ENCODE measurements at places on chromosomes 2 and 18.

- DNase-seq, result no peak
These were observed 869.1 kb downstream of the CNTNAP5 start for GRCh38 chr2:124894199-124894598.

DNA sequence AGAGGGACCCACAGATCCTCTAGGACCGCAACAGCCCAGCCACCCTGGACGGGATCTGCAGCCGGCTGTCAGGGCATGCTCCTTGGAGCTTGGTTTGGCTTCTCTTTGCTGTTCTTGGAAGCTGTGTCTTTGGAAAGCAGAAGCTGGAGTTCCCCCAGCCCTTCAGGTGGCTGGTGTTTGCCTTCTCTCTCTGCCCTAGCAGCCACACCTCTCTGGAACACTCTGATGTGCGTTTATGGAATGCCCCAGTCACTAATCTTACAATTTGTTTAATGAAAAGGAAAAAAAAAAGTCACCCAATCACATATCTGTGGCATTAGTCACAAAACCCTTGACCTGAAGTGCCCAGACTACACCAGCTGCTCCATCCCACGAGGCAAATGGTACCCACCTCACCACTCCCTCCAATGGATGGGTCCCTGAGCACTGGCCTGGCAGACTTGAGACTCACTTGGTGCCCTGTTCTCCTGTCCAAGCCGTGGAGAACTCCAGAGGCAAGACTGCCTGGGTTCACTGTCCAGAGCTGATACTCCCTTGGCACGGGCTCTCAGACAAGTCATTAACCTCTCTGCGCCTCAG, 70.2 kb upstream of the DAPL1 start:
- DNase-seq, result no peak

- DNase-seq, result no peak
These were observed 286.8 kb upstream of the PXDN start for GRCh38 chr2:2031101-2031500.

DNA sequence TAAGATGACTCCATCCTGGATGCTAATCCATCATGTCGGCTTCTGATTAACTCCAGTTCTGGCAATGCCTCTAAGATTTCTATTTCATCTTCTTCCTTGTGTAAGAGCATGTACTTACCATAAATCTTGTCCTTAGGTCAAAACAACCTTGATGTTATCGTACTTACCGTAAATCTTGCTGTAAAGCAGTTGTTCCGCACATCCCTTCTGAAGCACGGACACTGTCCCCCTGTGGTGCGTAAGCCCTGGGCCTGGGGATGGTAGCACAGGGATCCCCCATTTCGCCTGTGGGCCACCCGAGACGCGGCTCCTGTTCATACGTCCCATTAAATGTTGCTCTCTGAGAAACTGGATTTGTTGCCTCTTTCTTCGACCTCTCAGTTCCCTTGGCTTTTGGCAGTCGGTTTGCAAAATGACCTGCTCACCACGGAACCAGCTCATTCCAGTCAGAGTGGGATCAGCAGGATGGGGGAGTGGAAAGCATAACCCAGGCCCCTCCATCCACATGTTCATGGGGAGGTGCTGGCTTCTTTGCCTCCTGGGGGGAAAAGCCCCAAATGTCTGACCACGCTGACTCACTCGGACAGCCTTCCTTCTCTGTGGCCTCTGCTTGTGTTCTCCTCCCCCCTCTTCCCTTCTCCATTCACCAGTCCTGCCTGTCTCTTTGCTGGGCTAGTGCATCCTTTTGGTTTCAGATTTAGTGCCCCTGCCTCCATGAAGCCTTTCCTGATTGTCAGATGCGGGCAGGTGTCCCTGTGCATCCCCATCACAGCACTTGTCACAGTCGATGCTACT, 49.9 kb downstream of the RAB31 start:
- DNase-seq, result no peak

- DNase-seq, result no peak
These were observed 252.4 kb downstream of the NDUFA10 start for GRCh38 chr2:239772721-239773120.

Data from GM19239 (cell line).